ENCODE measurements at places on chromosomes 7 and 10. TPM values are rescaled to one million over a fixed set of nuclear protein-coding genes. Genes with fewer than 3 reads are reported as not detected.

GRCh38 chr7:113414401-113415035 lies 296.2 kb upstream of the SMIM30 start:
- no peak for DNase-seq

DNA sequence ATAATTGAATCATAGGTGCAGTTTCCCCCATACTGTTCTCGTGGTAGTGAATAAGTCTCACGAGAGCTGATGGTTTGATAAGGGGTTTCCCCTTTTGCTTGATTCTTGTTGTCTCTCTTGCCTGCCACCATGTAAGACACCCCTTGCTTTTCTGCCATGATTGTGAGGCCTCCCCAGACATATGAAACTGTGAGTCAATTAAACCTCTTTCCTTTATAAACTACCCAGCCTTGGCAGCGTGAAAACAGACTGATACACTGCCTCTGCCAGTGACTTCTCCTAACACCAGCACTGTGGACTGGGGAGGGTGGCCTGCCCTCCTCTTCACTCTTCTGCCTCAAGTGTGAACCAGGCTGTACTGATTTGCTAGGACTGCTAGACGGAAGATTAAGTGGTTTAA lies 108.6 kb downstream of the RAB11FIP2 start:
- no peak for DNase-seq

DNA sequence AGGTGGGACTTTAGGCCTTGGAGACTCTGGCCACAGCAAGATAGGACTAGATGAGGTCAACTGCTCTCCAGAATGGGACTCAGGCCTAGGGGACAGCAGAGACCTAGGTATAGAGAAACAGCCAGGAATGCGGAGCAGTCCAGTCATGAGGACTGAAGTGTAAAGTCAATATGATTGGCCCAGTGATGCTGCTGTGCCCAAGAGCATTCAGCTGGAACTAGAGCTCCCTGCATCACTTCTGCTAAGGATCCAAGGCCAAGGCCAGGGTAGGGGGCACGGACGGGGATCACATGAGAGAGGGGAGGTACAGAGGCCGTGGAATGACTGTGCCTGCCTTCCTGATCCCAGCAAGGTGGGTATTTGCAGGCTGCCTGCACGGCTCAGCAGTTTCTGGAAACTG lies 237.9 kb downstream of the FRMD4A start:
- no peak for DNase-seq

Gene LHFPL3
- polyA plus RNA-seq: not detected

Gene LRRD1
- polyA plus RNA-seq: 0.20 TPM

Gene CHST3
- polyA plus RNA-seq: 1.9 TPM

Gene SFXN2
- 18.6 TPM for polyA plus RNA-seq

DNA sequence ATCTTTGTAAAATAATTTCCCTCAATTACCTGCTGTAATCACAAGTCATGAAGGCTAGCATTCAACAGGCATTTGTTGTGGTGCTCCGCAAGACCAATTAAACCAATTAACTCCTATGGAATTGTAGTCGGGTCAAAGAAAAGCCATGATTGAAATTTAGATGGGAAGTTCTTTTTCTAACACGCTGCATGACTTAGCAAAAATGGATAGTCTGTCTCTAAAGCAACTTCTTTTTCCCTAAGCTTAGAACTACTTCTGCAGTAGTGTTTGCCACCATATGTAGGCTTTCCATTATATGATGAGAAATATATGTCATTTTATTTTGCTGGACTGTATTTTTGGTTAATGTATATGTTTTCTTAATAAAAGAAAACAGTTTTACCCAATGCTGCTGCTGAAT lies 119.1 kb downstream of the TSPAN12 start:
- no peak for DNase-seq

GRCh38 chr10:76296957-76297356 lies 865.5 kb downstream of the LRMDA start:
- DNase-seq: no peak

- DNase-seq: no peak
These were observed 136.7 kb downstream of the EGFR start for GRCh38 chr7:55155351-55156117.

Gene ANKRD30A
- not detected for polyA plus RNA-seq

DNA sequence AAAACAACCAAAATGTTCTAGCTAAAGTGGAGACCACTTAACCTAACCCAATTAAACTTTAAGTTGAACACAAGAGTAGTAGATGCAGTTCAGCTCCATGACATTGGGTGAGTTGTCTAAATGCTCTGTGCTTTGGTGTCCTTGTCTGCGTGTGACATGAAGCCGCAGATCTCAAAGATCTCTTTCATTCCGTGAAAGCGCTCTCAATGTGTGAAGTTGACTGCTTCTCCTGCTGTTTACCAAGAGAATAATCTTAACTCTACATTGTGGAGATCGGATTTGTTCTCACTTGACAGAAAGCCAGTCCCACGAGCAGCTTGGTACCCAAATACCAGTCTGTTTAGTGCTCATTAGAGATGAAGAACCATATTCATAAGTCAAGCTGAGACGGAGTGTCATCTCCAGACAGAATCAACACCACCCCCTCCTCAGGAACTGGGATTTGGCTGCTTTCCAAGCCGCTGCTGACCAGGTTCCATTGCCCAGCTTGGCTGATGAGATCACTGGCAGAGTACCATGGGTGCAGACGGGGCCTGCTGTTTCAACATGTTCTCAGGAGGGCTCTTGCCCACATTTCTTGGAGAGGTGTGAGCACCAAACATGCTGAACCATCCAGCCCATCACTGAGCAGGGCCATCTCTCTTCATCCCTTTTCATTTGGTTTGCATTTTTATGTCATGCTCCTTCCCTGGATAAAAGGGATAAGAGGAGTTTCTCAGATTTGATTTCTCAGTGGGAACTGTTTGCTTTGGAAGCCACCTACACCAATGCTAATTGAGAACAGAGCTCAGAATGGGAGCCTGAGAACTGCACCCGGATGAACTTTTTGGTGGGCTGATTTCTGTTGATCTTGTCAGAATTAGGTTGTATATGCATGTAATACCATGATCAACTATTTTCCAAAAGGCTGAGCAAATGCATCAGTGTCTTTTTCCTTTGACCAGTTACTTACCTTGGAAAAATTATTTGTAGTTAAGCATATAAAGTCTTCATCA lies 95.8 kb upstream of the AGBL3 start:
- peak; percentile 56 for DNase-seq

Gene OR2A5
- polyA plus RNA-seq: not detected

GRCh38 chr7:78264105-78264504 lies 465.5 kb downstream of the PHTF2 start:
- DNase-seq: no peak

DNA sequence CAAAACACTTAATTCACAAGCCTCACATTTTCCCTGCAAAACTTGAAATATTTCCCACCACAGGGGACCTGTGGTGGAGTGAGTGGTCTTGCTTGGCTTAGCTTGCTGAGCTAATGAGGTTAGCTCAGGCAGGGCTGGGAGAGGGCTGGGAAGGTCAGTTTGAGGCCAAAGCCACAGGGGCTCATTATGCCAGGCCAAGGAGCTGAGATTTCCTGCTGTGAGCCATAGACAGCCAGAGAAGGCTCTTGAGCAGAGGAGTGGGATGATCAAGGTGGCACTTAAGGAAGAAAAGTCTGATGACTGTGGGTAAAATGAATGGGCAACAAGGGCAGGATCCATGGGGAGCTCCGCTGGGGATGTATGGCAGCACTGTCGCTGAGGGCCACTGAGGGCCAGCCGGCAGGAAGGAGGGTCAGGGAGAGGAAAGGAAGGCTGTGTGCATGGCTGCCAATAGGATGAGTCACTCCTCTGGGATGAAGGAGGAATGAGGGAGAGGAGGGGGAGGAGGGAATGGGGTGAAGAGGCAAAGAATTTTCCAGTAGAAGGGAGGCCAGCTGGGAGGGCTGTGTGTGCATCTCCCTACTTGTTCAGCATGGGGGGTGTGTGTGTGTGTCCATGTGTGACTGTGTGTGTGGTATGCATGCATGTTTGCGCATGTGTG lies 18.7 kb upstream of the ZNF488 start:
- DNase-seq: peak; percentile 16

GRCh38 chr7:43625453-43625852 lies 42.5 kb downstream of the STK17A start:
- no peak for DNase-seq

DNA sequence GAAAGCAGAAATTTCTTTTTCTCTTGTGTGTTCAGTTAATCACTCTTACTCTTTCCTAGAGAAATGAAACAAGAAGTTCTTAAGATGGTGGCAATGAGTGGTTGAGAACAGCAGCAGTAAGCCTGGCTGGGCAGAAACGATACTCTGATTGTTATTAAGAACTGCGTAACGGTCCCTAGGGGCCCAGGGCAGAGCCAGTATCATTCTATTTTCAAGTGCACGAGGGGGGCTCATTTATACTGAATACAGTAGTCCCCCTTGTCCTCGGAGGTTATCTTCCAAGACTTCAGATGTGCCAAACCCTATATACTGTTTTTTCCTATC lies 64.9 kb downstream of the EEPD1 start:
- DNase-seq: no peak

- peak; percentile 36 for DNase-seq
These were observed 514 bp downstream of the RNF216 start for GRCh38 chr7:5780801-5781496.

DNA sequence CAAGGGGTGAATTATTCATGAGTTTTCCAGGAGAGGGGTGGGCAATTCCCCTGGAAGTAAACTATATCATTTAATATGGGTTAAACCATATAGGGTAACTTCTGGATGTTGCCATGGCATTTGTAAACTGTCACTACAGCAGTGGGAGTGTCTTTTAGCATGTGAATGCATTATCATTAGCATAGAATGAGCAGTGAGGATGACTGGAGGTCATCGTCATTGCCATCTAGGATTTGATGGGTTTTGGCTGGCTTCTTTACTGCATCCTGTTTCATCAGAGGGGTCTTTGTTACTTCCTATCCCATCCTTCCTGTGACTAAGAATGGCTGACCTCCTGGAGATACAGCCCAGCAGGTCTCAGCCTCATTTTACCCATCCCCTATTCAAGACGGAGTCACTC lies 139.5 kb upstream of the PRKCQ start:
- no peak for DNase-seq

GRCh38 chr7:111012149-111012548 lies 78.8 kb upstream of the LRRN3 start:
- peak; percentile 20 for DNase-seq

Gene ADCYAP1R1
- 0.52 TPM for polyA plus RNA-seq

DNA sequence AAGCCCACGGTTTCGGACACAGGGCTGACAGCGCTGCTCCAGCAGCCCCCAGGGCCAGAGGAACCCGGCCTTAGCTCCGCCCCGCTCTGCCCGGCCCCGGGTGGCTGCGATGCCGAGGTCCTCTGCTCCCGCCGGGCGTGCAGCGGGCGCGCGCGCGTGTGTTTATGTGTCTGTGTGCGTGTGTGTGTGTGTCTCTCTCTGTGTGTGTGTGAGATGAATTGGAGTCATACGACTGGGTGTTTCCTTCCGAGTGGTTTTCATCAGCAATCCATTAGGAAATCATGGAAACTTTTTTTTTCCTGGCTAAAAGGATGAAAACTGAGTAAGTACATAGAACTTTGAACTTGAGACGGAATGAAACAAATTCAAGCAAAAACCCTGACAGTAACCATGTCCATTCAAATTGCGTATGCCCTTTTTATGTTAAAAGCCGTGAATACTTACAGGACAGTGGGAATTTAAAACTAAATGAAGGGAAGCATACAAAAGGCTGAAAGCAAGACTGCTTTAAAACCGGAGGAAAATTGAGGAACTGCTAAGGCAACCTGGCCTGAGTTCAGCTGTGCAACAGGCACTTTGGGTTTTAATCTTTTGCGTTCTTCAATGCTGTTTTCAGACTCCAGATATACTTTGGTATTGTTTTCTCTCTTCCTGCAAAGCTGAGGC lies at the start of gene CPED1:
Gene CPED1 (plus strand): TSS at position 121 of the 666 bp plus-strand sequence. CDS start 911 bp downstream, outside the sequence.
- DNase-seq: peak; percentile 72

DNA sequence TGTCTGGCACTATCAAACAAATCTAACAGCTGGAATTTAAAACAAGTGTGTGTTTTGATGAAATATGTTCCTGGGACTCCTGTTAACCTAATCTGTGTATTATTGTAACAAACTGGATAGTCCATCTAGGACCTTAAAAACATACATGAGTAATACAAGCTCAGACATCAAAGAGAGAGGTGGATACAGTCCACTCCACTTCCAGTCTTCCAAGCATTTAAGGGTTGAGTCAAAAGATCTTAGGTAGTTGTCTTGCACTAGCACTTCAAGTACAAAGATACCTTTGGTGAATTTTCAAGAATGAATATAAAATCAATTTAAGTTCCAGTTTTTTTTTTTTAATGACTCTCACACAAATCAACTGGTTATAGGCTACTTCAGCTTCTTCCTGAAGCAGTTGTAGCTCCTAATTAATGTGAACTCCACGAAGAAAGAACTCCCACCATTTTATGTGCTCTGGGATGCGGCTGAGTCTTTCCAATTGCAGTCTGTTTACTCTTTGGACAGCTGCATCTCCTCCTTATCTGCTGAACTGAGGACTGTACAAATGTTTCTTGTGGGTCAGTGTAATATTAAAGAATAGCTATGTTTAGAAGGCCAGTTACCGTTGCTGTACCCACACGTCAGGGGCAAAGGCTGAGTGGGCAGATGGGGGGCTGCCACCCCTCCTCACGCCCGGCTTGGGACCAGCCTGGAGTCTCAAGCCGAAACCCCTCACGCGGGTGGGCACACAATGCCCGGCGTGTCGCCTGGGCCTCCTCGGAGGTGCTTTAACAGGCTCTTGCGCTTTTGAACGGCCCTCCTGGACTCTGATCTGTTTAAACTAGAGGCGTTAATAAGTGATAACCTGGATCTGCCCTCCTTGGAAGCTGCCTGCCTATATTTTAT lies 2.9 kb upstream of the IGF2BP3 start:
- no peak for DNase-seq

Gene HOXA1
- polyA plus RNA-seq: 0.07 TPM

DNA sequence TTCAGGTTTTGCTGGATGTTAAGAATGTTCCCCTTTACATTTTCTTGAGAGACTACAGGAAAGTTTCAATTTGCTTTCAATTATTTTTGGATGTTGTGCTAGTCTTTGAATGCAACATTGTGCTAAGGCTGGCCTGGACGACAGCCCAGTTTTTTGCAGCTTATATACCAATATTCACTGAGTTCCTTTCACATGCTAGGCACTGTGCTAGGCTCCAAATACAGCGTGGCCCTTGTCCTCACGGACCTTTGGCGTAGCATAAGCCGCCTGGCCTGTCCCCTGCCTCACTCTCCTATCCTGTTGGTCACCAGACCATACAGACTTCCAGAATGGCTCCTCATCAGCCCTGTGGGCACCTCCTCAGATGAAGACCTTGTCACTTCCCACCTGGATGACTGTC lies 19.5 kb upstream of the HSPA12A start:
- DNase-seq: no peak

DNA sequence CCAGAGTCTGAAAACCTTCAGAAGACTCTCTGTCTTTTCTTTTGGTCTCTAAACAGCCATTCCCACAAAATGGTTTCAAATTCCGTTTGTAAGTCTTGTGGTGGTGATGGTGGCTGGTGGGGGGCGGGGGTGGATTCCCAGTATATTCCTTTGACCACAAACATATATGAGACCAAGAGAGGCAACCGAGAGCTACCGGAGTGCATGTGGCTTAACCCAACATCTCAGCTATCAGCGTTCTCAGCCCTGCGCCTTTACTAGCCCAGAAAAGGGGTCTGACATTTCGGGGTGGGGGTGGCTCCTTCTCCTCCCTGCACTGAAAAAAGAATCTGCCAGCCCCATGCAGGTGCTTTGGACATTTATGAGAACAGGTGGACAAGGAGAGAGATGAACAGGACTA lies 621.1 kb downstream of the ACTR3B start:
- DNase-seq: no peak

- peak; percentile 55 for DNase-seq
These were observed 19.8 kb downstream of the ERCC6 start for GRCh38 chr10:49518982-49519578.
